H7 (cell line): ENCODE measurements at places on chromosomes 11 and 22.
A peak's percentile ranks its signal among the peaks of the same experiment; 100 is the strongest.

DNA sequence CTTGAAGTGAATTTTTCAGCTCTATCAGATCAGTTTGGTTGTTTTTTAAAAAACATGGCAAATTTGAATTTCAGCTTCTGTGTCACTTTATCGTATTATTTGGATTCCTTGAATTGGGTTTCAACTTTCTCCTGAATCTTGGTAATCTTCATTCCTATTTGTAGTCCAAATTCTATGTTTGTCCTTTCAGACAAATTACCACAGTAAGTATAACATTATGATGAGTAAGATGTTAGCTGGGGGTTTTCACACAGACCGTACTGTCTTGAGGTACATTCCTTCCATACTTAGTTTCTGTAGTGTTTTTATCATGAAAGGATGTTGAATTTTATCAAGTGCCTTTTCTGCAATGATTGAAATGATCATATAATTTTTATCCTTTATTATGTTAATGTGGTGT is 28.0 kb downstream of the OR5B17 start:
- DNase-seq, result no peak

- no peak for DNase-seq
Measured at GRCh38 chr11:118142081-118142480, 10.5 kb downstream of the SCN4B start.

DNA sequence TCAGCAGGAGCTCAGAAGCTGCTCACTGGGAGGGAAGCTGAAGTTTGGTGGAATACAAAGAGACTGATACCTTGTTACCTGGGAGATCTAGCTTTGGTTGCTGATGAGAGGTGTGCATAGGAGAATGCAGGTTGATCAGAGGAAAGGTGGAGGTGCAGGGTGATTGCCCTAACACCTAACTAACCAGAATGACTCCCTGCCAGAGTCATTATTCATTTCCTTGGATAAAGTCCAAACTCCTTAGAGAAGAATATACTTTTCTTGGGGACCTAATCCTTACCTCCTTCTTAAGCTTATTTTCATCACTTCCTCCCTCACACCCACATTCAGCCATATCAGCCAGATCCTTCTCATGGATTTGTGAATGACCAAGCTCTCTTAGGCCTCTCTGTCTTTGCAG is 814.2 kb upstream of the TENM4 start:
- DNase-seq, result peak; percentile 26

DNA sequence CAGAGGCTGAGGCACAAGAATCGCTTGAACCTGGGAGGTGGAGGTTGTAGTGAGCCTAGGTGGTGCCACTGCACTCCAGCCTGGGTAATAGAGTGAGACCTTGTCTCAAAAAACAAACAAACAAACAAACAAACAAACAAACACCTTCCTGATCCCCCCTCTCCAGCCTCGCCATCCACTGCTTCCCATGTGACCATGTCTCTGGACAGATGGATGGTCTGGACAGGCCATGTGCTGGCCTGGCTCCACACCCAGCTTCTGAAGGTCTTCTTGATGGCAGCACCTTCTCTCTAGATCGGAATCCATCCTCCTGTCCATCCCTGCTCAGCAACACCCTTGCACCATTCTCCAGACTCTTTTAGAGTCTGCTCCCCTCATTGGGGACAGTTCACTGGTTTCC is 10.7 kb upstream of the PEX26 start:
- no peak for DNase-seq

- peak; percentile 99 for DNase-seq
Measured at GRCh38 chr11:46381048-46381818, at the start of gene MDK. TSS of gene MDK (plus strand) at chr11:46381669. CDS start at chr11:46382058, 389 bp downstream.

GRCh38 chr11:47000033-47000432 is 63.5 kb downstream of the CSTPP1 start:
- no peak for DNase-seq

GRCh38 chr22:19843107-19843856 is 11.4 kb downstream of the GNB1L start:
- DNase-seq, result peak; percentile 44

DNA sequence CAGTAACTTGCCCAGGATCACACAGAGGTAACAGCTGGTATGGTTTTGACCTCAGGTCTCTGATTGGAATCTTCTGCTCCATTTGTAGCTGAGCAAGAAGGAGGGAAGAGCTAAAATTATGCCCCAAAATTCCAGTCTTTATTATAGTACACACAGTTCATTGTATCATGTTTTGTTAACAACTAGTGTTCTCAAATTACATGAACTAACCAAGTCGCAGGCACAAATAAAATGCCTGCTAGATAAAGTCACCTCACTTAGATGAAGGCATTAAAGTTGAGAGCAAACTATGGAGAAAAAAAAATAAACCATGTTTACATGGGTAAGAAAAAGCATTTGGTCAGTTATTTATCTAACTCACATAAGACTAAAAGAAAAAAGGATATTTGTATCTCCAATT is 58.8 kb downstream of the PDGFD start:
- DNase-seq, result no peak

- DNase-seq, result peak; percentile 60
Measured at GRCh38 chr11:12052676-12053605, 44.5 kb upstream of the DKK3 start.

- peak; percentile 21 for DNase-seq
Measured at GRCh38 chr22:31136155-31136554, 4.2 kb downstream of the PLA2G3 start.

DNA sequence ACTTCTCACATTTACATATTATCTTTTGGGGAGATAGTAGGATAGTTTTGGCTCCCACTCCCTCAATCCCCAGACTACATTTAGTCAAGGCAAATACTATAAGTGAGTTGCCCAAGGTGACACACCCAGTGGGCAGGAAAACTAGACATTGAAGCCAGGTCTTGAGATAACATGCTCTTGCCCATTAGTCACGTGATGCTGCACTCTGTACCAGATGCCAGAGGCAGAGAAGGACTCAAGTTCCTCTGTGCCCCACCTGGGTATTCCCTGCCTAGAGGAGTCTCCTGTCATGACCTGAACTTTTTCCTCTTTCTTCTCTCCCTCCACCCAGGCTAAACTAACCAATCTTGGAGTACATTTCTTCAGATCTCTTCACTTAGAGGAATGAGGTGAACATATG is 484.9 kb downstream of the BUD13 start:
- DNase-seq, result no peak

- no peak for DNase-seq
Measured at GRCh38 chr11:34501949-34502348, 11.6 kb downstream of the ELF5 start.

DNA sequence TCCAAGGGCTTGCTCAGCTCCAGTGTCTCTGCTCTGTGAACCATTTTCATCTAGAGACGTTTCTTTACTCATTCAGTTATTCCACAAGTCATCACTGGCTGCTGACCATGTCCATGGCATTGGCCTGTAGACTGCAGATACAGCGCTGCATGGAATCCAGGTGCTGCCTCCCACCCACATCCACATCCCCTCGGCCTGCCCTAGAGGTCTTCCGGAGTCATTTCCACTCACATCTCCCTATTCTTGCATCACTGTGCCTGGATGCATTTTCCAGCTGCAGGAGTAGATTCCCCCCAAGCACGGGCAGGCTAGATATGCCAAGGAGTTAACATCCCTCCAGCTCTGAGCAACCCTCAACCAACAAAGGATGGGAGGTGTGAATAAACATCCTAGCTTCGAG is 68.9 kb downstream of the CHST1 start:
- DNase-seq, result no peak

GRCh38 chr22:43562843-43563242 is 151.0 kb downstream of the MPPED1 start:
- DNase-seq, result peak; percentile 72

GRCh38 chr22:23059284-23059948 is 10.9 kb upstream of the GNAZ start:
- peak; percentile 9 for DNase-seq

- no peak for DNase-seq
Measured at GRCh38 chr11:15793043-15793996, 563.0 kb downstream of the SOX6 start.

DNA sequence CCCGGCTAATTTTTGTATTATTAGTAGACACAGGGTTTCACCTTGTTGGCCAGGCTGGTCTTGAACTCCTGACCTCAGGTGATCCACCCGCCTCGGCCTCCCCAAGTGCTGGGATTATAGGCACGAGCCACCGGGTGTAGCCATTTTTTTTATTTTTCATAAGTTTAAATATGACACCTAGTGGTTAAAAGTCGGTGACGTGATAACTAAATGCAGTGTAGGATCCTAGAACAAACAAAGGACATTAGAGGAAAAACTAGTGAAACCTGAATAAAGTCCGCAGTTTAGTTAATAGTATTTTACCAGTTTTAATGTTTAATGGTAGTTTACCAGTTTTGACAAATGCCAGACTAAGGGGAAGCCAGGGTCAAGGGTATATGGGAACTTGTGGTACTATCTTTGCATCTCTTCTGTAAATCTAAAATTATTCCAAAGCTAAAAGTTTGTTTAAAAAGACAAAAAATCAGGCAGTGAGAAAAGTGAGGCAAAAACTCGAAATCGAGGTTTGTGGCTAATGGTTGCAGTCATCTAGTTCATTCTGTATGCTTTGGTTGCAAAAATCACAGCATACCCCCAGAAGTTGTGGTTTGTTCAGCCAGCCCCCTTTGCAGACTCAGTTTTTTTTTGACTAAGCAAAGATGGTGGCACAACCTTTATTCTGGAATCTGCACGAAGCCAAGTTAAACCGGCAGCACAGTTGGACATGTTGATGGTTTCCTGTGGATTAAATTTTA is 29.6 kb downstream of the TOM1 start:
- no peak for DNase-seq

GRCh38 chr11:103920933-103921332 is 115.5 kb upstream of the DDI1 start:
- peak; percentile 13 for DNase-seq

- DNase-seq, result no peak
Measured at GRCh38 chr11:128716661-128717210, 22.9 kb downstream of the FLI1 start.

- peak; percentile 57 for DNase-seq
Measured at GRCh38 chr22:36659762-36660509, 43.6 kb downstream of the CACNG2 start.

DNA sequence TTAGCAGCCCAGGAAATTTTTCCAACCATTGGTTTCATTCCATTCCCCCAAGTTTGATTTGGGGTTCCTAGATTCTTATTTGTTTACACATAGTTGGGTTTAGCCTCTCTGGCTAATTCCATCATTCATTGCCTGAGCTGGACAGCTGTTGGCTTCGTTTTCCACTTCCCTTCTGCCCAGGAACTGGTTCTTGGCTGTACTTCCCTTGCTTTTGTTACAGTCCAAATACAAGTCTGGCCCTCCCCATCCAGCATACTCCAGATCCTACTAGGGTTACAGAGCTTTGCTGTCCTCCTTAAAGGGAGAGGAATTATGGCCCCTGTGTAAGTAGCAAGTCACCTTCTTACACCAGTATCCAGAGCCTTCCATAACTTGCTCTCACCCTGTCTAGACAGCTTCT is 356.3 kb downstream of the FAT3 start:
- no peak for DNase-seq

- no peak for DNase-seq
Measured at GRCh38 chr22:40258017-40258416, 80.3 kb downstream of the TNRC6B start.

DNA sequence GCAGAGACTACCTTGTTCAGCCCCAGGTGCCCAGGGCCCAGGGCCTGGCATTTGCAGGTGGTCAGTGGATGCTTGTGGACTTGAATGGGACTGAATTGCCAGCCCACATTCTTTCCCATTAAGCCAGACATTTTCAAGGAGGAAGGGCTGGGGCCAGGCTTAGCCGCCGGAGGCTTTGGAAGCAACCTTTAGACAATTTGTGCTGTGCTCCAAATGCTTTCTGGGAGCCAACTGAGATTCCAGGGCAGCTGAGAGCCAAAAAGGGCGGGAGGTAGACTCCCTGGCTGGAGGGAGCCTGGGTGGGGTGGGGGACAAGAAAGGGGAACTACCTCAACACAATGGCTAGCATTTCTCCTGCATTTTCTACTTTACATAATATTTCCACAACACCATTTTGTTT is 54.8 kb upstream of the TIMP3 start:
- no peak for DNase-seq

DNA sequence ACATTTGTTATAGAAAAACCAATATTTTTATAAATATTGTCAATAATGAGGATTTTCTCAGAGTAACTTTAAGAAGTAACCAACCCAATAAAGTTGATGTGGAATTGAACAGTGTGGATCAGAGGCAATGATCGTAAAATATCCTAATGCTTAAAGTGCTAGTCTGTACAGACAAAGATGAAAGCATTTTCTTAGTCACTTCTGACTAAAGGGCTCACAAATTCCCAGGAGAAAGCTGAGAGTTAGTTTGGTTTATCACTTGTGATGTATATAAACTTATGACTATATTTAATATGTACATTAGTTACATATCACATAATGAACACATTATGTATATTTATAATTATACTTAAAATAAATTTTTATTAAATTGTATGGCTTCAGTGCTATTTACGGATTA is 25.4 kb upstream of the DDI1 start:
- no peak for DNase-seq

DNA sequence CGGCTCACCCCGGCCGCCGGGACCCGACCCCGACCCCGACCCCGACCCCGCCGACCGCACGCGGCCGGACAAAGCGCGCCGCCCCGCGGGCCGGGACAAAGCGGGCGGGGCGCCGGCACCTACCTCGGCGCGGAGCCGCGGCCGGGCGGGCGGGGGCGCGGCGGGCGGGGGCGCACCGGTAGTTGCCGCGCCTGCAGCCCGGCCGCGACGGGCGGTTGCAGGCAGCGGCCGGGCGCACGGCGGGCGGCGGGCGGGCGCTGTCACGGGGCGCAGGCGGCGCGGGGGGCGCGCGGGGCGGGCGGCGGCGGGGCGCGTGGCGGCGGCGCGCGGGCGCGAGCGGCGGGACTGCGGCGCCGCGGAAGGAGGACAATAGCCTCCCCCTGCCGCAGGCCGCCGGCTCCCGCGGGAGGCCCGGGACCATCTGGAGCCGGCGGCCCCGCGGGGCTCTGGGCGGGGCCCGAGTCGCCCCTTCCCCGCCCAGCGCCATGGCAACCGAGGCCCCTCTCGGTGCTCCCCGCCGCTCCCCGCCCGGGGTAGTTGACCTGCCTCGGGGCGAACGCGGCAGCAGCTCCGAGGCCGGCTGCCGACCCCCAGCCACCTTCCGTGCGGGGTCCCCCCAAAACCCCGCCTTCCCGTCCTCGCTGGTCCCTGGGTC is 851 bp downstream of the SPTBN2 start:
- peak; percentile 94 for DNase-seq

- DNase-seq, result no peak
Measured at GRCh38 chr11:111059726-111060125, 185.8 kb upstream of the POU2AF2 start.

GRCh38 chr11:68120273-68121066 is 718 bp downstream of the CHKA start:
- DNase-seq, result peak; percentile 90

GRCh38 chr11:19176629-19177186 is 25.1 kb downstream of the CSRP3 start:
- no peak for DNase-seq

GRCh38 chr22:45830531-45831245 is 146.3 kb downstream of the WNT7B start:
- no peak for DNase-seq

GRCh38 chr22:45877036-45877380 is 100.0 kb downstream of the WNT7B start:
- DNase-seq, result no peak

- no peak for DNase-seq
Measured at GRCh38 chr11:96008161-96008720, 84.3 kb upstream of the MTMR2 start.
